CMK (cell line): ENCODE measurements at places on chromosomes 6 and 20.

DNA sequence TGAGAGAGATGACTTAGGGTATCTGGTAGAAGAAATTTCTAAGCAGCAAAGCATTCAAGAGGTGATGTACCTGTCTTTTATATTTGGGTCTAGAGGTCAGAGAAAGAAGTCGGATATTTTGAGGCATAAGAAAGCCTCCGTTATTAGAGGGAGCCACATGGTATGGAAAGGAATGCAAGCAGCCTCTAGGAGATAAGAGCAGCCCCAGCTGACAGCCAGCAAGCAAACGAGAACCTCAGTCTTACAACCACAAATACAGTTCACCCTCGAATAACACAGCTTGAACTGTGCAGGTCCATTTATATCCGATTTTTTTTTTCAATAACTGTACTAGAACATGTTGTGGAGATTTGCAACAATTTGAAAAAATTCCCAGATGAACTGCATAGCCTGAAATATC is 190.7 kb upstream of the VGLL2 start:
- no peak for DNase-seq

DNA sequence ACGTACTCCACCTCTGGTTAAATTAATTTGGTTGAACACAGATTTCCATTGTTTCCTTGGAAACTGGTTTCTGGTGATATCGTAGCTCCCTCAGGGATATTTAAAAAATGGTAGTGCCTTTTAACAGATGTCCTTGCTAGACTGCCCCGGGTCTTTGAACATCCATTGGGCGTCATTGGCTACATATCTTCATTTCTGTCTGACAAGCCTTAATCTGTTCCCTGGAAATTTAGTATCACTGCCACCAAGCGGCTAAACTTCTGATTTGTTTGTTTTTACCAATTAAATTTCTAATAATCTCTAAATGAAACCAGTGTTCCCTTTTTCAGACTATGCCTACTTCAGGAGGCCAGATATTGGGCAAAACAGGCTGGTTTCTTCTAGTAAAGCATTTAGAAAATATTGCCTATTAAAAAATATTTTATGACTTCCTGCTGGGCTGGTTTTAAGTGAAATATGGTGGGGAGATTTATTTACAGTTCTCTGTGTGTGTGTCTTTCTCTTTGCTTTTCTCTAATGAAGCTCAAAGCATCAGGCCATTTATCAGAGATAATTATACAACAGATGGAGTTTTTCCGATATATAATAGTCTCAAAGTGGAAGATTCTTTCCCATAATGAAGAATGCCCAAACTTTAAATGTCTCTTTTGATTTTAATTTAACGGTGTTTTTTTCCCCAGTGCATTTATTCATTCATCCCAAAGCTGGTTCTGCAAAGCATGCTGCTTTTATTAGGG is 249.5 kb downstream of the ZFAND3 start:
- no peak for DNase-seq

DNA sequence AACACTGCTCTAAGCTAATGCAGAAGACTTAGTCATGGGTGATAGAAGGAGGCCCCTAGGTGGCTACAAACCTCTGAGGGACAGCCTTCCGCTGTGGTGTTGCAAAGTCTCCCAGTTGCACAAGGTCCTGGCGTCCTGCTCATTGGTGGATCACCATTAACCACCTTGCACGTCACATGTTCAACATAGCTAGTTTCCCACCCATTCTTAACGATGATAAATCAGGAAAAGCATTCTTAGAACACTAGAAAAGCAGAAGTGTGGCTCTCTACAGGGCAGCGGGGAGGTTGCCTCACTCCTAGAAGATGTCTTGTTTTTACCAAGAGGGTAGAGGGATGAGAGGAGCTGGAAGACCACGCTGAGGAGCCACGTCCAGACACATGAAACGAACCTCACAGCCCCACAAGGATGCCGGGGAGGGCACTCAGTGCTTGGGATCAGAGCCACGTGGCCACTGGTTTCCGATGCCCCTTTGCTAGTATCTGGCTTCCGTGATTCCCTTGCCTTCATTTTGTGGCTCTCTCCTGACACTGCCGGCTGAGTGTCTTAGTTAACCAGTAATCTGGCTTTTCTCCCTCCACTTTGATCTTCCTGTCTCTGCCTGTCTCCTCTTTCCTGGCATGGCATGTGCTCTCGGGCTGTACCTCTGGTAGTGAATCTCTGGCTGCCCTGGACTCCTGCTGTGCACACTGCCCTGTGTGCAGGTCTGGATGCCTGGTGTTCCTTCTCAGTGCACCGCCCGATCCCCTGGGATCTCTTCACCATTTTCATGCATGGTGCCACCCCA is 91.4 kb upstream of the NEDD9 start:
- no peak for DNase-seq

DNA sequence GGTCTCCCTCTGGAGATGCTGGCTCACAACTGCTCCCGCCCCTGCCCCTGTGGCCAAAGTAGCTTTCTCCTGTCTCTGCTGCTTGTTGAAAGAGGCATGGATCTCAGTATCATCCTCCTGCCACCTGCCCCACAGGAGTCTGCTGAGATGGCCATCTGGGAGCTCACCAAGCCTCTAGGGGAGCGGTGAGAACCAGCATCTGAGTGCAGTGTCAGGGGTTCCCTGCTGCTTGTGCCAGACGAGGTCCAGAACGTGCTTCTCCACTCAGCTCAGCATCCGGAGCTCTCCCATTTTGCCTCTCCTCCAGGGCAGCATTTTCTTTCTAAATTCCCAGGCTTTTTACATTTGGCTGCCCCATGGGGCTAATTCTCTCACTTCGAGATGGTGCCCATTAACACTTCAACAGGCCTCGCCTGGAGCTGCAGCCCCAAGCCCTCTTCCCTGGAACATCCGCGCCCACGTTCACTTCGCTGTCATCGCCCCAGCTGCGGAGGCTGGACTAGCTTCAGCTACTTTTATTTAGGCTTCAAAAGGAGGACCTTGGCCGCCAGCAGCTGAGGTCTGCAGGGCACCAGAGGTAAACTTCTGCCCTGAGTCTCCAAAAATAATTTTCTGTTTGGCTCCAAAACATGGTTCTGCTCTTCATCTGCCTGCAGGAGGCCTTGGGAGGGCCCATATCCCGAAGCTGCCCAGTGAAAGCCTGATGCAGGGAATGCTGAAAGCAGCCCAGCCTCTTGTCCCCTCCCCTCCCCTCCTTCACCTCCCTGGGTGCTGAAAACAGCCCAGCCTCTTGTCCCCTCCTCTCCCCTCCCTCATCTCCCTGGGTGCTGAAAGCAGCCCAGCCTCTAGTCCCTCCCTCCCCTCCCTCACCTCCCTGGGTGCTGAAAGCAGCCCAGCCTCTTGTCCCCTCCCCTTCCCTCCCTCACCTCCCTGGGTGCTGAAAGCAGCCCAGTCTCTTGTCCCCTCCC is 25.2 kb upstream of the MLN start:
- no peak for DNase-seq

- DNase-seq = no peak
These were observed 147.3 kb downstream of the TTLL2 start for GRCh38 chr6:167472148-167472547.

GRCh38 chr6:132391391-132392269 is 9.6 kb downstream of the MOXD1 start:
- DNase-seq = no peak

- DNase-seq = no peak
These were observed 2.8 kb upstream of the ECI2 start for GRCh38 chr6:4138186-4138585.

DNA sequence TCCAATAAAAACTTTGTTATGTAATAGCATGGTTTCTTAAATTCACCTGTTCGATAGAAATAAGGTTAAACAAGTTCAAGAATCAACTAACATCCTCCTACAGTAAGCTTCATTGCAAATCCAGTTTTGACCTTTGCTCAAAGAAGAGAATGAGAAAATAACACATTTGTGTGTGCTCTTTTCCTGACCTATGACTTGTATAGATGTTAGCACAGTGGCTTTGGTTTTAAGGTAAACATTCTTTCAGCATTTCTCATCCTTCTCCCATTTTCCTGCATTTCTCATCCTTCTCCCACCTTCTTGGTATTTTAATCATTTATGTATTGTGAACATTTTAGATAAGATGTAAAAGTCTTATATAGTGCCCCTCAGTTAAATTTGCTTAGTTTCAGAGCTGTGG is 73.9 kb downstream of the PLCB1 start:
- no peak for DNase-seq

- no peak for DNase-seq
These were observed 55.1 kb upstream of the HDDC2 start for GRCh38 chr6:125356884-125357283.

DNA sequence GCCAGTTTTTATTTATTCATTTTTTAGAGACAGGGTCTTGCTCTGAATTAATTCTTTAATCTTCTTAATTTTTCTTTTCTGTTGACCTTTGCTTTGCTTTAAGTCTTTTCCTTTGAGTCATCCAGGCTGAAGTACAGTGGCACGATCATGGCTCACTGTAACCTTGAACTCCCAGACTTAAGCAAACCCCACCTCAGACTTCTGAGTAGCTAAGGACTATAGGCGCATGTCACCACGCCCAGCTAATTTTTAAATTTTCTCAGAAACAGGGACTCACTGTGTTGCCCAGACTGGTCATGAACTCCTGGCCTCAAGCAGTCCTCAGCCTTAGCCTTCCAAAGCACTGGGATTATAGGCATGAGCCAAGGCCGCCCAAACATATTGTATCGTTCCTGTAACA is 71.3 kb upstream of the GNRH2 start:
- no peak for DNase-seq

DNA sequence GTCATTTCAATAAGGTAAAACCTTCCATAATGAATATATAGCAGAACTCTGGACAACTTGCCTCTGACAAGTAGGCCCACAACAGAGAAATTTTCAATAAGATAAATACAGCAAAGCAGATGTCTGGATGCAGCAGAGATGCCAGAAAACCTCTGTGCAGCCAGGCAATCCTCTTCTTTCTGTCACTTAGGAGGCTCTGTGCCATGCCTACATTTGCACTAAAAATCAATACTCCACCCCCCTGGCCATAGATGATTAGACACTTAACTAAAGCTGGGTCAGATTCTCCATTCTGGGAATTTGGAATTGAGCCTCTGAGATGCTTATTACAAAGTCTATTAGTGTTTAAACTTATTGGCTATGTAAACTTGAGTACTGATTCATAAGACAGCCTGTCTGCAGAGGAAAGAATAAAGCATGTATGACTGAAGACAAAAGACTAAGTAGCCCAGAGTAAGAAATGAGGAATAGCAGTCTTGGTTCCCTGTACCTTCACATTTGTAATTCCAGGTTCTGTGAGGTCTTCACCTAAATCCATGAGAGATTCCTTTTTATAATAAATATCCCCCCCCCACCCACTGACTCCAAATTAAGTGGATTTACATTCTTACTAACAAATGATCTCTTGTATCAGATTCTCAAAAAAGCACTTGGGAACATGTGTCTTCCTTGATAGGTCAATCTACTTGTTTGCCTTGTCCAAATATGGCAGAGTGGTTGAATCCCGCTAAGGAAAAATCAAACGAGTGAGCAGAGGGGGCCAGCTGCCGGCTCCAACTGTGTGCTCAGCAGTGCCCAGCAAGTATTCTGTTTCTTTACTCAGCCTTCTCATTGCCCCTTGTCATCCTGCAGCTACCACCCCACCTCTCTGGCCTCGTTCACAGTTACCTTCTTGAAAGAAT is 20.4 kb downstream of the MAN1A1 start:
- no peak for DNase-seq
